ENCODE measurements at places on chromosomes 2 and 18.

DNA sequence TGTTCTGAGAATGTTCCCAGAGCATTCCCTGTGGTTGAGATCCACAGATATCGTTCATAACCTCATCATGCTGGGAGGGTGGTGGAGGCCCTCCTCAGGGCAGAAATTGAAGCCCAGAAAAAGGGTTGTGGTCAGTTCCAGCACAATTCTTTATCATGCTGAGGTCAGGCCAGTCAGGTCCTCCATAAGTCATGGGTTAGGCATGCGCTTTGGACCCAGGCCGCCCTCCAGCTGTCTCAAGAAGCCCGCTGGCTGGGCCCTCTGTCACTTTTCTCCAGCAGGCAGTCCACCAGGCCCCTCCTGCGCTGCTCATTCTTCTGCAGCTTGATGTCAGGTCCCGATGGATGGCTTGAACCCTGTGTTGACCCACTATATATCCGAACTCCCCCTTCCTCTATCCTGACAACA lies 151.1 kb upstream of the NT5C1B start:
- DNase-seq = no peak

- no peak for DNase-seq
Measured at GRCh38 chr2:210480079-210480478, 3.5 kb upstream of the LANCL1 start.

GRCh38 chr2:164084066-164084465 lies 348.3 kb upstream of the FIGN start:
- DNase-seq = no peak

- DNase-seq = no peak
Measured at GRCh38 chr2:101688261-101688660, 9.2 kb upstream of the MAP4K4 start.

GRCh38 chr2:224173933-224174332 lies 134.8 kb upstream of the SERPINE2 start:
- DNase-seq = no peak

DNA sequence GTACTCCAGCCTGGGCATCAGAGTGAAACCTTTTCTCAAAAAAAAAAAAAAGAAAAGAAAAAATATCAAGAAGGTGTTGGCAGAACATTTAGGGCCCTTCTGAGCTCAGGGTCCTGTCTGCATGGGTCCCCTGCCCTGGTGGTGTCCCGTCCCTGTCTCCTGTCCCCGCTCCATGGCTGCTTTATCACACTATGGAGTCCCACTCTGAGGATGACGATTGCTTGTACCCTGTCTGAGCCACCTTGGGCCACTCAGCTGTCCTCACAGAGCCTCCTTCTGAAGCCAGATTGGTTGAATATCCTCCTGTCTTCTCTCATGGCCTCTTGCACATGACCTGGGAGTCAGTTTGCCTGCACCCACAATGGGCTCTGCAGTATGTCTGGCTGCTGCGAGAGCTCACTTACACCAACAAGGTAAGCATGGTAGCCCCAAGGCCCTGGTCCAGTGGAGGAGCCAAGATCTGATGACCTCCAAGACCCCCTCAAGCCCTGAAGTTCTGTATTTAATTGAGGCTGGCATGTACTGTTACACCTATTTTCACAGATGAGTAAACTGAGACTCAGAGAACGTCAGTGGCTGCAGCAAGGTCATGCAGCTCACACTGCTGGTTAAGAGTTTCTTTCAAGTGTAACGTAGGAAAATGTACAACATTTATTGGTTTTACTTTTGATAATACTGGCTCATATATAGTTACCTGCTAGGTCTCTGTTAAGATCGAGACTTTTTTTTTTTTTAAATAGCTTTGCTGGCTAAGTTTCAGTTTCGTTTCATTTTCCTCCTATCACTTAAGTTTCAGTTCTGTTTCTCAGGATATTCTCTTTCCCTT lies 16.9 kb upstream of the ZCCHC2 start:
- DNase-seq = no peak

- DNase-seq = no peak
Measured at GRCh38 chr2:48197618-48198017, 291.3 kb upstream of the FBXO11 start.

DNA sequence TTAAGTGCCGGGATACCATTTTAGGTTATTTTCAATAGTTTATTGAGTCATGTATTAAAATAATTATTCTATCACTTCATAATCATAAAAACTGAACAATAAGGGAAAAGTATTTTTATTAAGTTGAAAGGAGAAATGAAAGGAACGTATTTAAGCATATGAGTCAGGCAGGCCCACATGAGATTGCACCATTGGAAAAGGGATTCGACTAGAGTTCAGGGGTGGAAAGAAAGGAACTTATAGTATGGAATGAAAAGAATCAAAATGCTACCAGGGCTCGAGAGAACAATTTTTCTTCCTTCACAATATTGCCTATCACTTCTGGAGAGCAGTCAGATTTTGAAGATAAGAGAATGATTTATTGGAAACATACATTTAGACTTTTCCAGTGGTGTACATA lies 516.5 kb upstream of the NETO1 start:
- DNase-seq = no peak

GRCh38 chr18:47120428-47120827 lies 29.9 kb downstream of the HDHD2 start:
- no peak for DNase-seq

GRCh38 chr2:128357506-128358370 lies 39.1 kb upstream of the HS6ST1 start:
- no peak for DNase-seq

GRCh38 chr2:79630060-79630459 lies 117.2 kb downstream of the CTNNA2 start:
- no peak for DNase-seq

GRCh38 chr18:76482971-76483691 lies 11.9 kb downstream of the ZNF516 start:
- DNase-seq = no peak

GRCh38 chr2:224876522-224876921 lies 160.4 kb upstream of the CCDC195 start:
- no peak for DNase-seq

DNA sequence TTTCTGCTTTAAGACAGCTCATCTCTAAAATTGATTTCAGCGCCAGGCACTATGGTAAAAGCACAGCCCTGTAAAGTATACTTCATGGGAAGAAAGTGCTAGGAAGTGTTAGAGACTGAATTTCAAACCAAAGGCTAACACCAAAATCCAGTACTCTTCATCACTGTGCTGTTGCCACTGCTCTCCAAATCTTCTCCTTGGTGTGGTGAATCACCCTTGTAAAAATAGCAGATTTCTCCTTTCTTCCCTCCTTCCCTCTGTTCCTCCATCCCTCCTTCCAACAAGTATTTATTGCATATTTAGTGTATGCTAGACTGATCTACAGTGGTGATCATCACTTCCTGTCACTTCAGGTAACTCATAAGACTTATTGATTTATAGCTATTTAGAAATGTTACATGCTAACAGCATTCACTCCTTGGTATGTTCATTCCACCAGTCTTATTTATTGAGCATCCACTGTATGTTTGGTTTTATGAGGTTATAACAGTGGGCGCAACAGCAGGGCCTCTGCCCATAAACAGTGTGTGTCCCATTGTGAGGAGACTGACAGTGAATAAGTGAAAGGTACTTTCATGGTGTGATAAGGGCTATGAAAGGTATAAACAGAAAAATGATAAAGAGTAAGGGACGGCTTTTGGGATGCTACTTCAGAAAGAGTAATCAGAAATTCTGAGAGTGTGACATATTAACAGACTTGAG lies 20.0 kb downstream of the KDM3A start:
- no peak for DNase-seq

DNA sequence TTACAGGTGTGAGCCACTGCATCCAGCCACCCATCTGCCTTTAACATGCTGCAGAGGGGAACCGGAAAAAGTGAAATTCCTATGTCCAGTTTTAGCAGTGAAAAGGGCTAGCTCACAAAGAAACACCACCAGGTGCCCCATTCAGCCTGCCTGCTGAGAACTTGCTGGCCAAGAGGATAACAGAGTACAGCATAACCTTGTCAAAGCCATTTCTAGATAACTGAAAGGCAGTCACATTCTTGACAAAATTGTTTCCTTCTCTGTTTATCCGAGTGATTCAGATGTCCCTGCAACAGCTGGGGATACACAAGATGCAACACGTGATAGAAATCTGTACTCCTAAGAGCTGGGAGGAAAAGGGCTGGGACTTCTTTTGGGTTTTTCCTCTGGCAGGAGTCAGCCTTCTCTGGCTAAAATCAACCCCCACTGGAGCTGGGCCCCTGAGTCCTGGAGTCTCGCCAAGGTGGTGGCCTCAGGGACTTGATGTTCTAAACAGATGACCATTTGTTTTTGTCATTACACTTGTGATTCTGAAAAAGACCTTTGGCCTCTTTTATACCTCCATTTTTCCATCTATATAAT lies 505.4 kb downstream of the BCL11A start:
- DNase-seq = no peak

All from effector CD8-positive, alpha-beta T cell (primary cell).